Stimulated activated CD8-positive, alpha-beta memory T cell treated with anti-CD3 and anti-CD28 coated beads, Interleukin-4, amount 100 ng/mL, for 1 hour (primary cell): ENCODE measurements at places on chromosomes 3 and 15.

DNA sequence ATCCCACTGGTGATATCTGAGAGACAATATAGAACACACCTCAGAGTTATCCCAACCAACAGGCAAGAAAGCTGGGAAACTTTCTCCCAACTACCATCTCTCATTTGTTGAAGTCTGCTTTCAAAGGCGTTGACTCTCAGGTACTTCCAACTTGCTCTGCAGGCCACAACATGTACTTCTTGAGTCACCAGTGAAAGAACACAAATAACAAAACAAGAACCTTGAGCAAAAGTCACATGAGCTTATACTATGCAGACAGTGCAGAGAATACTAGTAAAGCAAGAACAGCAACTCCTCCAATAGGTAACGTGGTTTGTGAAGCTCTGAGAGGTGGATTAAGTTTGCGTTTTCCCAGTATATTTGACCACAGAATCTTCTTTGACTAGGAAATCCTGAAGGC, 20.6 kb downstream of the SNTN start:
- DNase-seq, result no peak

DNA sequence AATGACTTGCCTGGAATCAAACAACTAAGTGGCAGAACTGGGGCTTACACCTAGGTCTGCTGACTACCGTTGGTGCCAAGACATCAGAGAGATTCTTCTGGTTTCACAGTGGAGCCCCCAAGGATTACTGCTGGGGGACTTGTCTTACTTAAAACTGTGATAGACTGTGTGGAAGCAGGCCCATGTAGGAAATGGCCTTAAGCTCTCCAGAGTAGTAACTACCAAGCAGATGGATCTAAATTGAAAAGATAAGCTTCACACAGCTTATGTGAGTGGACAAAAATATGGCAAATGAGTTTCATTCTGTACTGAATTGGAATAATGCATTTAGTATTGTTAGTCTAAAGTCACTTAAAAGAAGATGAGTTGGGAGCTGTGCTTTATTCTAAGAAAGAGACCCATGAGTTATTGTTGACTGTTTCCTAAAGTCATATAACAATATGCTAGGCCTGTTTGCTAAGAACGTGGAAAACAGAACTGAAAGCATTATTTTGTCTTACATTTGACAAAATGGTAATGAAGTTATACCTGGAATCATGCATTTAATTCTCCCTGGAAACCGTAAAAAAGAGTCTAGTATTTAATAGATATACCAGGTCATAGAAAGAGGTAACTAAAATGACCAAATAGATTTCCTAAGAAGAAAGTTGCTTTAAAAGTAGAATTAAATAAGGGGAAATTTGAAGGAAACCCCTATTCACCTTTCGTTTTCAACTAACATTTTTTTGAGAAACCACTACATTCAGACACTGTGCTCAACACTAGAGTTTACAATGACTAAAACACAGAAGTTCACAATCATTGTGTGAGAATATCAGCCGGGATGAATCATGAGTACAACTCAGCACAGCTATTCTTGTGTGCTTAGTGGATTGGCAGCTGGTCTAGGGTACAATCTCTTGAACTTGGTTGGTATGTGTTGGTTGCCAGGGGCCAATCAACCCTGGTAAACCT, 13.0 kb upstream of the MAPK6 start:
- DNase-seq, result no peak

DNA sequence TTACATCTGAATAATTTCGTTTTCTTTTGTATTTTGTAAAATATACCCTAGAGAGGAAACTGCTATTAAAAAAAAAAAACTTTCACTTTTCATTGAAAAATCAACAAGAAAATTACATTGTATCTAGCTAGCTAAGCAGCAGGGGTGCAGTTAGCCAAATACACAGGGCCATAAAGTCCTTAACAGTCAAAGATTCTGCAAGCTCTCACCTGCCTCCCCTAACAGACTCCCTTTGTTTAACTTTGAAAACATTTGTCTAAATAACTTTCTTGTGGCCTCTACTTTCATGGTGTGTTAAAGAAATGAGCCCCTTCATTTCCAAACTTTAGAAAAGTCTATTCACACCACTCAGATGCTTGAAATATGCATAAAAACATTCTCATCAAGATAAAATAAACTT, 23.3 kb downstream of the CBLB start:
- DNase-seq, result no peak

DNA sequence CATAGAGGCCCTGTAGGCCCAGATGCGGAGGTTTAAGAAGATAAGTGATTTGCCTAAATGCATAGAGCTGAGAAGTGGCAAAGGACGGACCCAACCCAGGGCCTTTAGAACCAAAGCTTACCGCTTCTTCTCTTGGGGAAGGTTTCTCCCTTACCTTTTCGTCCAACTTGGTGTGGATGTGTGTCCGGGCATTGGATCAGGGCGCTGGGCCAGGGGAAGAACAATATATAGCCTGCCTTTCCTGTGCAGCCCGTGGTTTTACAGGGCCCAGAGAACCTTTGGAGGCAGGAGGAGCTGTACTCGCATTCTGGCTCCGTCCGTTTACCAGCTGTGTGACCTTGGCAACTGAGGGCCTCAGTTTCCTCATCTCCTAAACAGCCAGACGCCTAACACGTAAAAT, 686 bp upstream of the P3H2 start:
- DNase-seq, result no peak

GRCh38 chr15:44101944-44102343, 93.1 kb downstream of the FRMD5 start:
- no peak for DNase-seq

DNA sequence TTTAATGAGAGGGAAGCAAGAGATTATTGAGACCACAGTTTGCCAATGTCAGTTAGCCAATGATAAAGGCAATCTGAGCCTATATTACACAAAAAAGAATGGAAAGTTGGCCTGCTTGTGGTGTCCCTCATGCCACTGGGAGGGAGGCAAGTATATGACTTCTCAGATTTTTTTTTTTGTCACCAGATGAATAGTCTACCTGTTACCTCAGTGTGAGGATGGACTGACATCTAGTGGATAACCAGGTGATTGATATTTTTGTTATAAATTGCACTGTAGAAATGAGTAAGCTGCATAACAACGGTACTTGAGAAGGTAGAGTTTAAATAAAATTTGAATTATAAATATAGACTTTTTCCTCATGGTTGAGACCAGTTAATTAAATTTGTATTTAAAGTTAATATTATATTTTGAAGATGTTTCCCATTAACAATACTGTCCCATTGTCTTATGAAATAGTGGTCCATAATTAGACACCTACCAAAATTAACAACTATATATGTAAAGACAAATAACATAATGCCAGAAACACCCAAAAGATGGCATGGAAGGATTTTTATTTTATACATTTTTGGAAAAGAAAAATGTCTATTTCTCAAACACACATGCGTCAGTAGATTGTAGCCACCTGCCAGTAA, 237.8 kb upstream of the GADL1 start:
- no peak for DNase-seq
